KG1 (cell line): ENCODE measurements at places on chromosomes 4 and X.

- no peak for DNase-seq
Measured at GRCh38 chr4:102612210-102612609, 111.1 kb downstream of the NFKB1 start.

DNA sequence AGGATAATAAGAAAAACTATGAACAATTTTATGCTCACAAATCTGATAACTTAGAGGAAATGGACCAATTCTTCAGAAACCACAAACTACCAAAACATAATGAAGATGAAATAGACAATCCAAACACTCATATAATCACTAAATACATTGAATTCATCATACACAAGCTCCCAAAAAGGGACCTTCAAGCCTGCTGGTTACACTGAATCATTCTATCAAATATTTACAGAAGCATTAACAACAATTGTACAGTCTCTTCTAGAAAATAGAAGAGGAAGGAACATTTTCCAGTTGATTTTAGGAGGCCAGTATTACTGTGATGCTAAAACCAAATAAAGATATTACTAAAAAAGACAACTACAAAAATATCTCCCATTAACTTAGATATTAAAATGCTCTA is 88.3 kb downstream of the IL15 start:
- DNase-seq, result no peak

GRCh38 chr4:53601251-53601764 is 10.0 kb upstream of the LNX1 start:
- DNase-seq, result no peak

DNA sequence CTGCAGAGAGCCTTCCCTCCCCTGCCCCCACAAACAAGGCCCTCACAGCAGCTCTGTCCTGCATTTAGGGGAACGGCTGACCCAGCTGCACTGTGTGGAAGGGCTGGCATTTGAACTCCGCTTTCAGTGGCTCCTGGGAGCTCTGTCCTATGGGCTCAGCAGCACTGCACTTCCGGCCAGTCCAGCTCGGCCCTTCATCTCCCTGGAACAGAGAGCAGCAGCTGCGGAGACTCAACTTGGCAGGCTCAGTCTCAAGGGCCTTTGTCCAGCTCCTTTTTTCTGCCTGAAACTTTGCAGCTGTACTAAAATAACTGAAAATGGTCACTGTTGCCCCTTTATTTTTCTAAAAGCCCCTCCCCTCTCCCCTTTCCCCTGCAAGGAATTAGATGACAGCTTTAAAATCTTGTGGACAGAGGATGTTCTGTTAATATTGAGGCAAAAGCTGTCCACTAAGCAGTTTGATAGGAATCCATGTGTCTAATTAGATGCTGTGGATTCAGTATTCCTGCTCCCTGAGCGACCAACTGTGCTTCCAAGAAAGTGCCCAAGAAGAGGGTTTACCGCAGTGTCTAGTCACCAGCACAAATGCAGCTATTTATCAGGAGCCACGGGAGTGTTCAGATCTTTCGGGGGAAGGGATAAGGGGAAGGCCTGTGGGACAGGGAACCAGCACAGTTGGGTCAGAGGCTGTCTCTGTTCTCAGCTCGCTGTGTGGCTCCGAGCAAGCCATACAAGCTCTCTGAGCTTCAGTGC is 133.1 kb downstream of the AFAP1 start:
- DNase-seq, result no peak

GRCh38 chrX:119885554-119886428 is 9.9 kb upstream of the AKAP14 start:
- no peak for DNase-seq

GRCh38 chr4:79603681-79604080 is 195.7 kb upstream of the GK2 start:
- no peak for DNase-seq

DNA sequence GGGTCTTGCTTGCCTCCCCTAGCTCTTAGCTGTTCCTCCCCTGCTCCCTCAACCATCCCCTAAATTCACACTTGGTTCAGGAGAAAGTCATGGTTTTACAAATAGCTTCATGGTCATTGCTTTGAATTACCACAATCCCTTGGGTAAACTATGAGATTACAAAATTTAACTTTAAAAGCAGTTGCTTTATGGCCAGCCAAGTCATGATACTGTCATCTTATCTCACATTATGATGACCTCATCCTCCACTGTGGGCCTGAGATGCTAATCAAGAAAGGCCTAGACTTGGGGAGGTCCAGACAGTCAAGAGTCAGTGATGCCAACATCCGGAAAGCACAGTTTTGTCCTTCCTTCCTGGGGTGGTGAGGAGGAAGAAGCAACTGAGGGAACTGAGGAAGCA is 10.5 kb upstream of the FGF16 start:
- DNase-seq, result no peak

DNA sequence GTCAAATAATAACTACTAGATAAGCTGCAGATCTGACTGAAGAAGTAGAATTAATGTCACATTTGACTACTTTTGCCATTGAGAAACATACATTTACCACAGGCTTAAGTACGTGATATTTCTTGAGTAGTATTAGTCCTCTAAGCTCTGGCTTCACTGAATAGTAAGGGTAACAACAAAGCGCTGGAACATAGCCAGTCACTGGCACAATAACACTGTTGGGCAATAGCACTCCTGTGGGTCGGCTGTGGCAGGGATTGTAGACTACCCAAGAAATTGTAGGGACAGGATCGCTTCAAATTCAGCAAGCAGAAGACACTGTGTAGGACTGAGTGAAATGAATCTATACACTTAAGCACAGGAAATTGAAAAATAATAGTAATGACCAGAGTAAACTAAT is 27.1 kb upstream of the IL15 start:
- DNase-seq, result no peak

GRCh38 chr4:98501383-98501782 is 157.0 kb downstream of the TSPAN5 start:
- DNase-seq, result no peak

DNA sequence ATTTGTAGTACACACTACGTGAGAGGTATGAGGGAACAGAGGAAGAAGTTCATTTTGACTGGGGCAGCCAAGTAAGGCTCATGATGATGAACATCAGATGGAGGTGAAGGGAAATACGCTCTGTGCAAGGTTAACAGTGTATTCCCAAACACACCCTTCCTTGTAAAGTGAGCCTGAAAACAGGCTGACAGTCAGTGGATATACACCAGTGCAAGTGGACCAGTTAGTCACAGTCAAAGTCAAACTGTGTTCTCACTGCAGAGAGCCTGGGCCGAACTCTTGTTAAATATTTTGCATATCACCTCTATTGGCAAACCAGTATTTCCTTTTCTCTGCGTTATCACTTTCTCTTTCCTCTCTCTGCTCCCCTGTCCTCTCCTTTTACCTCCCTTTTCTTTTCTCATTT is 23.4 kb upstream of the RHOH start:
- no peak for DNase-seq

DNA sequence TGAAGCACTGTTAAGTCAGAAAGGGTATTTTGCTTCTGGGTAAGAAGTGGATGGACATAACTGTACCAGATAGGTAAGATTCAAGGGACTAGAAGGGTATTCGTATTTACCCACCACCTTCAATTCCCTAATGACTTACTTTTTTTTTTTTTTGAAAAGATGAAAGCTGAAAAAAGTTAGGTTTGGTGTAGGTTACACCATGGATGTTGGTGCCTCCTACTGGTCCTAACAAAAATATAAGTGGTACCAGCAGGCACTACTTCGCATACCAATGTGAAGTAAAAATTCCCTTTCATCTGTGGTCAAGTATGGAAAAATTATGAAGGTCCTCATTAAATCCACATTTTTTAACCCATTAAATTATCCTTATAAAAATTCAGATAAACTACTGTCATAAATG is 7.2 kb downstream of the ANKRD17 start:
- no peak for DNase-seq

DNA sequence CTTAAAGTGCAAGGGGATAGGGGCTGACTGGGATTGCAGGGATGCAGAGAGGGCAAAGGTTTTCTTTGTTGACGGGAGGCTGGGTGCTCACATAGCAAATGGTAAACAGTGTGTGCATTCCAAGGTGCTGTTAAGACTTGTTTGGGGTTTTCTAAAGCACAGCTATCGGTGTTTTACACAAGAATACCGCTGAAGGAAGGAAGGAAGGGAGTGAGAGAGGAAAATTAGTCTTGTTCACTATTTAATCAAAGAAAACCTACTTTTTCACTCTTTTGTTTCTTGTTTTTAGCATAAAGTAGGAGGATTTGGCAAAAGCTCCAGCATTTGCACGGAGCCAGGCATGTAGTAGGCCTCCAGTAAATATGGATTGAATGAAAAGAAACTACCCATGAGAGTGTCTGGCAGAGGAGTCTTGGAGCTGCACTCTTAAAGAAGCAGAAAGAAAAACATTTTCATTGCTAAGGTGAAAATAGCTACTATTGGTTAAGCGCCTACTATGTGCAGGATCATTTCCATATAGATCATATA is 99.7 kb downstream of the FIP1L1 start:
- DNase-seq, result no peak

DNA sequence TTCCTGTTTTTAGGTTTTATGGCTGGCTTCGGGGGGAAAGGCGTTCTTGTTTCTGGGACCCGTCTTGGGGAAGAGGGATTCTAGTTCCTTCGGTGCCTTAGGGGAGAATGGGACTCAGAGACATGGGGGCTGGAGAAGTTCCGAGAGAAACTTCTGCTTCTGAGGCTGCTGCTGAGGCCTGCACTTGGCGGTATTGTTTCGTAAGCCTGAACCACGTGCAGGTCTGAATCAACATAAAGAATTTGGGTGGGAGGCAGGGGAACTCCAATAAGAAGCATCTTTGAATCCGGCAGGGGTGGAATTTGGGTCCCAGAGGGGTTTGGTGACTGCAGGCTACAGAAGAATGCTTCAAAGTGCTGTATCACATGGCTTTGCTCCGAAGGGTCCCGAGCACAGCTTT is 15.1 kb downstream of the XG start:
- DNase-seq, result no peak

- DNase-seq, result no peak
Measured at GRCh38 chrX:32778965-32779364, 432.4 kb downstream of the DMD start.

DNA sequence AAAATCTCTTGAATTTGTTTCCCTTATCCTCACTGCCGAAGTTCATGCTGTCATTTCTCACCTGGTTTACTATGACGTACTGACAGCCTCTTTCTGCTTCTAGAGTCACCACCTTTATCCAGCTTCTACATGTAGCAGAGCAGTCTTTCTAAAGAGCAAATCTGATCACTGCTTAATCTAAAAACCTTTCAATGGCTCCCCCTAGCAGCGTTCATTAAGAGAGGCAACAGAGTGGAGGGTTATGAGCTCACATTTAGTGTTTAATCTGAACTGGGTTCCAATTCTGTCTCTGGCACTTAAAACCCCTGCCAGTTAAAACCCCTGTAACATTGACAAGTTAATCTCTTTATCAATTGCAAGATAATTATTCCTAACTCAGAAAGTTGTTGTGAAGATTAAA is 4.4 kb downstream of the RBPJ start:
- no peak for DNase-seq

- DNase-seq, result no peak
Measured at GRCh38 chr4:157143369-157143768, 67.4 kb downstream of the GLRB start.

- no peak for DNase-seq
Measured at GRCh38 chr4:117610706-117611308, 423.5 kb upstream of the NDST3 start.

- DNase-seq, result no peak
Measured at GRCh38 chrX:124504111-124504983, 158.0 kb downstream of the SH2D1A start.

GRCh38 chr4:37862961-37863360 is 27.9 kb upstream of the TBC1D1 start:
- DNase-seq, result no peak

GRCh38 chrX:153537080-153537479 is 19.6 kb downstream of the ATP2B3 start:
- no peak for DNase-seq
